HFFc6 (cell line): ENCODE measurements at places on chromosomes 6 and 20.

GRCh38 chr6:144776031-144776819, 491.1 kb downstream of the UTRN start:
- DNase-seq, result no peak

- DNase-seq, result no peak
Measured at GRCh38 chr6:11215773-11216172, 16.7 kb downstream of the NEDD9 start.

DNA sequence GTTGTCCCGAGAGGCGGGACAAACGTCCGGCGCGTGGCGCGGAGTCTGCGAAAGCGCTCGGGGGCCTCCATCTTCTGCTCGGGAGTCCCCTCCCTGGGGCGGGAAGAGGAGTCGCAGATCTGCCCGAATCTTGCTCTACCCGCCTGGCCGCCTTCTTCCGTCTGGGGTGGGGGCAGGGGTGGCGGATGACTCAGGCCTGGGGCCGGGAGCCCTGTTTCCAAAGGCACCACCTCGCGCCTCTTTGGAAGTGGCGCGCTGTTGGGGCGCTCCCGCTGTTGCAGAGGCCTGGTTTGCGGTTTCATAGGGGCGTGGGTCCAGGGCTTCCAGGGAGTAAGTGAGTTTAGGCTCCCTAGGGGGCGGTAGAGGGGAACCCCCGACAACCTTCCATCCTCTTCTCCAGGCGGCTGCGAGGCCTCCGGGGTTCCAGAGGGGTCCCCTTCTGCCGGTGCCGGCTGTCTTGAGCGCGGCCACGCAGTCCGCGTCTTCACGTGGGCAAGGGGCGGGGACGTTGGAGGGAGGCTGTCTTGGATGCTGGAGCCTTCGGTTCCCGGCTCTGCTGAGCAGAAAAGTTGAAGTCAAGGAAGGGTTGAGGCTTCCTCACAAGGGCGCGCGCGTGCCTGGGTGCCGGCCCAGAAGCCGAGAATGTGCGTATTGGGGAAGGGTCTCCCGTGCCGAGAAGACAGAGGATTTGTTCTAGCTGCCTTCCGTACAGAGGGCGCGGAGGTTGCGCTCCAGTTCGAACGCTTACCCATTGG, 2.6 kb upstream of the TFAP2C start:
- no peak for DNase-seq

DNA sequence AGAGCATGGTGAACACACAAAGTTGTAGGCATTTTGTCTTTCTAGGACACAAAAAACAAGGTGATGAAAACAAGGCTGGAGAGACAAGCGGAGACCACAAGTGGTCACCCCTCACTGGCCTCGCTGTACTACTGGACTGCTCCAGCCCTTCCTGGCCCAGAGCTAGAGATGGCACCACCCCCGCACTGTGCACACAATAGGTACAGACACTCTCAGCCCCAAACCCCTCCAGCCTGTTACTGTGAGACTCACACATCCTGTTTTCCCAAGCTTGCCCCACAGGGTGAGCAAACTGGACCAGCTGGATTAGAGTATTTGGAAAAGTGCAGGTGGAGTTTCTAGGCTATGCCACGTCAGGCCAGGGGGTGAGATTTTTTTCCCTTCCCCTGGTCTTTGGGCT, 8.4 kb upstream of the ZSWIM1 start:
- DNase-seq, result no peak

DNA sequence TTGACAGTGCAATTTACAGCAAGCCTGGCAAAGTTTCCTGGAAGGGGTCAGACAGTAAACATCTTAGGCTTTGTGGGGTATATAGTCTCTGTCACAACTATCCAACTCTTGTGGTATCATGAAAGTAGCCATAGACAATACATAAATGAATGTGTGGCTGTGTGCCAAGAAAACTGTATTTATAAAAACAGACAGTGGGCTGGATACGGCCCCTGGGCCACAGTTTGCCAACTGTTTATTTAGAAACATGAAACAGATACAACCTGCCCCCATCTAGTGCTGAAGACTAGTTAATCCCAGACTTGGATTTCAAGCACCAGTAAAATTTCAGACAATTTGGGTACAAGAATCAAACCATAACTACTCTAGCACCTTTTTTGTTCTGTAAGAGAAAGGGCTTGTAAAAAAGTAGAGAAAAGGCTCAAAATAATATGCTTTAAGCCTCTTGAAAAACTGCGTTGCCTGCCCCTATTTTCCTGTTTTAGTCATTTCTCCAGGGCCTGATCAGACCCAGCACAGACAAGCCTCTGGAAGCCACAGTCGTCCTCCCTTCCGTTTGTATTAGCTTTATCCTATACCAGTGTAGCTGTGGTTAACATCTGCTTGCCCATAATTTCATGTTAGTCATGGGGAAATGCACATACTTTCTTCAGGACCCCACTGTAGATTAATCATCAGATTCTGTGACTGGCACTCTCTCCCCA, 30.8 kb downstream of the JAG1 start:
- no peak for DNase-seq

- no peak for DNase-seq
Measured at GRCh38 chr6:35973670-35974222, 50.7 kb downstream of the SLC26A8 start.

DNA sequence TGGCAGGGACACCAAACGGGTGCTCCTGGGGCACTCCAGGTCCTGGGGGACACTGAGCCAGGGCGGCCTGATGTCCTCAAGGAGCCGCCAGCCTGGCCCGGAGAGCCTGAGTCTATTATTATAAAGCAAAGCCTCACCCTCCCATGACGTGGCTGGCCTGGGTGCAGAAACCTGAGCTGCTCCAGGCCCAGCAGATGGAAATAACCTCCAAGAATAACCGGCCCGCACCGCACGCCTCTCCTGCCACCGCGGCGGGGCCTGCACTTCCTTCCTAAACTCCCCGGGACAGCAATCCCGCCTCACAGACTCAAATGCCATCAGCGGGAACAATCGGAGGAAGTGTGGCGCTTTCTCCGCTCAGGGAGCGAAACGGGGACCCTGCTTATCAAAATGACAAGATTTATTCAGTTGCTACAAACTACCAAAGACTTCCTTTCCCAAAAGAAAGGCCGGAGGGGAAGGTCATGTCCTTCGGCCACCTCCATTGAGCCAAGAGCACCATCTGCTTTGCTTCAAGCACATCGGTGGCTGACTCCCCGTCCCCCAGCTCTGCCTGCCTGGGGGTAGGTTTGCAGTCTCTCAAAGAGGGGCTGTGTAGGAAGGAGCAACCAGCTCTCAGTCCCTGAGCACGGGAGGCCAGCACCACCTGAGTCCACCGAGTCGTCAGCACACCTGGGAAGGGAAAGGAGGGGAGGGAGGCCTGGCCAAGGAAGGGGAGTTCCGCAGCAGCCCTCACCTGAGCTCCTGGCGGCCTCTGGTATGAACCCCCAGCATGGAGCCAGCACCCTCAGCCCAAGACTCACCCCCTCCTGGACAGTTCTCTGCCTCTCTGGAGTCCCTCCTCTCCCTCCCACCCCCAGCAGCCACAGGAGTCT, 78.6 kb upstream of the QKI start:
- no peak for DNase-seq

- DNase-seq, result no peak
Measured at GRCh38 chr6:51550243-51550642, 537.2 kb downstream of the PKHD1 start.

- no peak for DNase-seq
Measured at GRCh38 chr20:38498909-38499308, 26.3 kb downstream of the RALGAPB start.

GRCh38 chr6:166487148-166487547, 99.3 kb downstream of the RAMACL start:
- DNase-seq, result no peak

DNA sequence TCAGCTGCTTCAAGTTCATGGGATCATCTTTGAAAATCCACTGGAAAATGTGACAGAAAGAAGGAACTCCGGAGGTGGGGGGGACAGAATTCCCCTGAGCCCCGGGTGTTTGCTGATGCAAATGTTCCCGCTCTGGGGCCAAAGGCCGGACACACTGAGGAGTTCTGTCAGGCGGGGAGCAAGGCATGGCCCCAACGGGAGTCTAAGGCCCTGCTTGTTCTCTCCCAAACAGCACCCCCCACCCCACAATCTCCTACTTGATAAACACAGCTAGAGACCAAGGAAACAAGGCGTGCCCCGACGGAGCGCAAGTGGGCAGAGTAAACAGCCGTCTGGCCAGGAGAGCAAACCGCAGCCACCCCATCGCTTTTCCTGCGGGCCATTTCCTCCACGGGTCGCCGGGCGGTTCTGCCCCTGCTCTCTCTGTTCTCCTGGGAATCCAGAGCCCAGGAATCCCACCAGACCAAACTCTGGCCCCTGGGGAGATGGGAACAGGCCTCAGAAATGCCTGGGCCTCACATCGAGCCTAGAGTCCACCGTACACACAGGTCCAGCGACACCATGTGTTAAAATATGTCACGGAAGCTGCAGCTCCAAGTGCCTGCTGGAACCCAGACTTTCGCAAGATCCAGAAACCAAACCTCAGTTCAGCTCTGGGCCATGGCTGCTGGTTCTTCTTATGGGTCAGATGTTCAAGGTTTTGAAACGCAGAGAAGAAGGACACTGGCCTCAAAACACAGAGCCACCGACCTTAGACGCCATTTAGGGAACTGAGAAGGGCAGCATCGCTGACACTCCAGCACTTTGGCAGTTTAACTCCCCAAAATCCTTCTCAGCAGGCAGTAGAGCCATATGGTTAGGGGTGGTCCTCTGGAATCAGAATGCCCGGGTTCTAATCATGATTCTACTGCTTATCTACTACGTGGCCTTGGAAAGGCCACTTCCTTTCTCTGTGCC, 104.2 kb downstream of the PREX1 start:
- no peak for DNase-seq

DNA sequence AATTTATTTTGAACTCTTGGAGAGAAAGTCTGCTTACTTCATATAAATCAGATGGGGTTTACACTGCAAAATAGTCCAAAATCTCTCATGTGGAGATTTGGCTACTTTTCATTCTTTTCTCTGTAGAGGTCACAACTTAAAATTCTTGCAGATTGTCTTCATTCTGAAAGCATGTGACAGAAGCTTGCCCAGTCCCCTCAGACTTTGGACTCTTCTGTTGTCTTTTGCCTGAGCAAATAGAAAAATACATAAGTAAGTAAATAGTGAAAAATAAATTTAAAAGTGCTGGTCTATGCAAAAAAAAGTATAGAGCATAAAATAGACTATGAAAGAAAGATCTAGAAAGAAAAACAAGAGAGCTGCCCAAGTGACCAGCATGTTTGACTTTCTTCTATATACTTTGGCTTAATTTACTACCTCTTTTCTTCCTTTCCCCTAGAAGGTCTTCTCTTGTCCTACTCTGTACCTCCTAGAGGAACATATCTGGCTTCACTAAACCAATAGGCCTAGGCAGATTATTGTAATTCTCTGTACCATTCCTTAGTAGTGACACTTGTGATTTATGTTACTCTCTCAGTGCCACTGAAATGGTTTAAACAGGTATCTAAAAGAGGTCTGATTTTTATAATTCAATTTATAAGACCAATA, 260.9 kb downstream of the TENT5A start:
- no peak for DNase-seq

- DNase-seq, result no peak
Measured at GRCh38 chr20:32213870-32214269, 6.2 kb downstream of the POFUT1 start.

GRCh38 chr6:31170600-31170881, at the start of gene POU5F1:
Gene POU5F1 (minus strand): TSS chr6:31170682. CDS start chr6:31170620, 62 bp downstream.
- no peak for DNase-seq

GRCh38 chr20:703006-703405, 27.4 kb upstream of the SCRT2 start:
- DNase-seq, result no peak

DNA sequence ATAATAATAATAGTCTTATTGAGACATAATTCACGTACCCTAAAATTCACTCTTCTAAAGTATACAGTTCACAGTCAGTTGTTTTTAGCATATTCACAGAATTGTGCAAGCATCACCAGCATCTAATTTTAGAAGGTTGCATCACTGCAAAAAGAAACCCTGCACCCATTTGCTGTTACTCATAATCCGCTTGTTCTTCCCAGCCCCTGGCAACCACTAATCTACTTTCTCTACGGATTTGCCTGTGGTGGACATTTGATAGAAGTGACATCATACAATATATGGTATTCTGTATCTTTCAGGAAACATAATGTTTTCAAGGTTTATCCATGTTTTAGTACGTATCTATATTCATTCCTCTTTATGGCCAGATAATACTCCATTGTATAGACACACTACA, 41.5 kb upstream of the FAM184A start:
- peak; percentile 53 for DNase-seq

DNA sequence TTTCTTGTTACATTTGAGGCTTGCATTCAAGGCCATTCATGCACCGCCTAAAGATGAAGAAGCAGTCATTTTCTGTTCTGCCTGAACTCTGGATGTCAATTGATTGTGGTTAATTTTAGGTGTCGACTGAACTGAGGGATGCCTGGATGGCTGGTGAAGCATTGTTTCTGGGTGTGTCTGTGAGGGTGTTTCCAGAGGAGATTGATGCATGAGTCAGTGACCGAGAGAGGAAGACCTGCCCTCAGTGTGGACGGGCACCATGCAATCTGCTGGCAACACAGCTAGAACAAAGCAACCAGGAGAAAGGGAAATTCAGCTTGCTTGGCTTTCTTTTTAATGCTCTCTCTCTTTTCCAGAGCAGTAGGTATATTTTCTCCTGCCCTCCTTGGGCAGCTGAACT, 164.1 kb upstream of the ECI2 start:
- no peak for DNase-seq
